ENCODE measurements at places on chromosomes 4 and X.

DNA sequence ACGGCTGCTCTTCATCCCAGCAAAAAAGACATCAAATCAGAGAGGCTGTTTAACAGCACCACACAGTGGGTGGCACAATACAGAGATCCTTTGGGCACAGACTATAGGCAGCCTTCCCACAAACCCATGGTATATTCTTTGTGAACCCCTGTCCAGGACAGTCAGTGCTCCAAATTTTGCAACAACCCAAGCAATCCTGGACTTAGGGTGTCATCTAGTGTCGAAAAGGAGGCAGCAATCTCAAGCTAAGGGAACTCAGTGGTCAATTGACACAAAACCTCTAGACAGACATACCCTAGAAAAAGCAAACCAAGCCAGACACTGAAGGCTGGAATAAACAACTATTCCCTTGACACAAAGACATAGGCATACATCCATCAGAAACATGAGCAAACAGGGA, 137.4 kb downstream of the BMP15 start:
- no peak for DNase-seq

DNA sequence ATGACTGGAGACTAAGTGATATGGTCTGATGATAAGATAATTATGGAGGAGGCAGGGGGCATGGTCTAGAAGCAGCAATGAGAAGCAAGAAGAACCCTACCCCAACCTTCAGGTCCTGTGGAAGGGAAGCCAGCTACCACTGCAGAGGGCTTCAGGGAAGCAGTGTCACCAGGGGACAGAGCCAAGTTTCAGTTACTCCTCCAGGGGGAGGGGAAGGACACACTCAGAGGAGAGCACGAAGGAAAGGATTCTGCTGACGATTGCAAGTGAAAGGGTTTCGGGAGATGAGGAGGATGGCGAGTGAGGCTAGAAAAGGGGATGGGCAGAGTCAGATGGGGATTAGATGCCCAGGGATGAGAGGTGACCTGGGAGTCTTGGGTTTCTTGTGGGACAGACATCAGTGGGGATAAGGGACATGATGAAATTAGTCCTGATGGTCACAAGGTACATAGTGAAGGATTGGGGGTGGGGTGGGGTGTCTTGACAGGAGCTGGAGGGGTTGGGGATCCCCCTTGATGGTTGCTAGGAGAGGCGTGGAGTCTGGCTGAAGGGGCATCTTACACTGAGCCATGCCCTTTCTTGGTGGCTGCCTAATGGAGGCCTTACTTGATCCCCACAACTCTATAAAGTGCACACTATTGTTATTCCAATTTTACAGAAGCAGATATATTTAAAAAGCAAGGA, 45.4 kb downstream of the TIGD4 start:
- no peak for DNase-seq

DNA sequence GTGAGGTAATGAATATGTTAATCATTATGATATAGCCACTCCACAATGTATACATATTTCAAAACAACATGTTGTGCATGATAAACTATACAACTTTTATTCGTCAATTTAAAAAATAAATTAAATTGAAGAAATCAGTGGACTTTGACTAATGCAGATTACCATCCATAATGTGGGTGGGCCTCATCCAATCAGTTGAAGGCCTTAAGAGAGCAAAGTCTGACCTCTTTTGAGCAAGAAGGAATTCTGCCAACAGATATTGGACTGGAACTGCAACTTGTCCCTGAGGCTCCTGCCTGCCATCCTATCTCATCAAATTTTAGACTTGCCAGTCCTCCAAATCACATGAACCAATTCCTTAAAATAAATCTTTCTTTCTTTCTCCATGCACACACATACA, 57.4 kb upstream of the SLC16A2 start:
- DNase-seq: no peak

- no peak for DNase-seq
These were observed 261.6 kb downstream of the IQCM start for GRCh38 chr4:149553959-149554520.

GRCh38 chrX:42988700-42989099, 210.7 kb upstream of the PPP1R2C start:
- no peak for DNase-seq

GRCh38 chrX:72621625-72622485, 49.2 kb upstream of the HDAC8 start:
- DNase-seq: no peak

DNA sequence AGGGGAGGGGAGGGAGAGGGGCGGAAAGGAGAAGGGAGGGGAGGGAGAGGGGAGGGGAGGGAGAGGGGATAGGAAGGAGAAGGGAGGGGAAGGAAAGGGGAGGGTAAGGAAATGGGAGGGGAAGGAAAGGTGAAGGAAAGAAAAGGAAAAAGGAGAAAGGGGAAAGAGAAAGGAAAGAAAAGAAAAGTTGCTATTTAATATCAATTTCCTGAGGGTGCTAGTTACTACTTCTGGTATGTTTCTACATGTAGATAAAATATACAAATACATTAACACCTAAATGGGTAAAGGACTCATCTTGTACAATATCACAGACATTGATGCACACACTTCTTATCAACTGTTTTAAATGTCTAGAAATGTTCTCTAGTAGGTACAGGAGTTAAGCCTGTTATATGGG, 22.6 kb downstream of the ANXA5 start:
- no peak for DNase-seq

GRCh38 chr4:16758255-16758654, 140.2 kb downstream of the LDB2 start:
- DNase-seq: no peak

DNA sequence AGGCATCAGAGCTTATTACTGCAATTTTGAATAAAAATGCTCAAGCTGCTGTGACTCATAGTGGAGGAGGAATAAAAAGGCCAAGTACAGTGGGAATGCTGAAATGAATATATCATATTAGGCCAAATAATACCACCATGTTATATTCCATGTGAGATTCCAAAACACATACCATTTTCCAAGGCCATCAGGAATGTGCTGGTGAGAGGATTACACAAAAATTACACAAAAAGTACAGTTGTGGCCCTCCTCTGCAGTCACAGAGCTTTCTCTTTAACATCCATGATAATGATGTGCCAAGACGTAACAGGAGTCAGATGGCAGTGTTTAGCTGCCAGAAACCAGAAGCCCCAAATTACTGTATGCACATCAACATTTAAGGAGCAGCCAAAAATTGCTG, 153.5 kb downstream of the PCDH18 start:
- DNase-seq: no peak

GRCh38 chr4:29829067-29829466, 891.1 kb upstream of the PCDH7 start:
- DNase-seq: no peak

- no peak for DNase-seq
These were observed 288.3 kb downstream of the ARHGAP24 start for GRCh38 chr4:85763202-85763601.

GRCh38 chr4:189823591-189823990, 117.1 kb upstream of the FRG1 start:
- DNase-seq: no peak

DNA sequence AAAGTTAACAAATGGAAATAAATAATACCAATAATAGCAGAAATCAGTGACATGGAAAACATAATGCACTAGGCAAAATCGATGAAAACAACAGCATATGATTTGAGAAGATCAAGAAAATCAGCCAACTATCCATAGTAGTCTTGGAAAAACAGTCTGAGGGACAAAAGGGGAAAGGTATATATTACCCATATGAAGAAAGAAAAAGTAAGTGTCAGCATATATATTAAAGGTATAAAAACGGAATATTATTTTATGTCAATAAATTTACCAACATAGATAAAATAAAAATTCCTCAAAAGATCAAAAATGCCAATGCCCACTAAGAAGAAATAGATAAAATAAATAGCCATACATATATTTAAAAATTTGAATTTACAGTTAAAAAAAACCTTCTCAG, 33.0 kb downstream of the ACTRT1 start:
- DNase-seq: no peak

All from mesothelial cell of epicardium (in vitro differentiated cells).